ENCODE measurements at places on chromosomes 3 and 15.
A peak's percentile ranks its signal among the peaks of the same experiment; 100 is the strongest.

DNA sequence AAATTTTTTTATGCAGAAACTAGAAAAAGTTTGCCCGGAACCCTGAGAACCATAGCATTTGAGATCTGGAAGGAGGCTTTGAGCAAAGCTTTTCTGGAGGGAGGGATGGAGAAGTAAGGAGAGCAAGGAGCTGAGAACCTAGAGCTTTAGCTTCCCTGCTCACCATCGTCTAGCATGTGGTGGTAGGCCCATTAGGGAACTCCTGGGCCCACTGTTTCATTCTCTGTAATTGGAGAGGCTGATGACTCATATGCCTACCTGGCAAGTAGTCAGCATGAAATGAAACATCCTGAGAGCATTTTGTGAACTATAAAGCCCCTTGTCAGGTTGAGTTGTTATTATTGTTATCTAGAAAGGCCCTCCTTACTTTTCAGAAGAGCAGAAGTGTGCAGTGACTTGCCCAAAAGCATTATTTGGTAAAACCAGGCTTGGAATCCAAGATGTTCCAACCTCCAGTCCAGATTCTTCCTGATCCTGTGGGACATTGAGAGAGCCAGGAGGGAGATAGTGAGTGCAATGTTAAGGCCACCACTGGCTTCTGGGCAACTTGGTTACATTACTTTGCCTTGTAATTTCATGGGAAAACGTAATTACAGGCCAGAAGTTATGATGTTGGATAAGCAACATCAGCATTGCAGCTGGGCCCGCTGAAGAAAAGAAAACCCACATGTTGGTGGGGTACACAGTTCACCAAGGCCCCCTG lies 104.5 kb upstream of the BFSP2 start:
- DNase-seq, result no peak

DNA sequence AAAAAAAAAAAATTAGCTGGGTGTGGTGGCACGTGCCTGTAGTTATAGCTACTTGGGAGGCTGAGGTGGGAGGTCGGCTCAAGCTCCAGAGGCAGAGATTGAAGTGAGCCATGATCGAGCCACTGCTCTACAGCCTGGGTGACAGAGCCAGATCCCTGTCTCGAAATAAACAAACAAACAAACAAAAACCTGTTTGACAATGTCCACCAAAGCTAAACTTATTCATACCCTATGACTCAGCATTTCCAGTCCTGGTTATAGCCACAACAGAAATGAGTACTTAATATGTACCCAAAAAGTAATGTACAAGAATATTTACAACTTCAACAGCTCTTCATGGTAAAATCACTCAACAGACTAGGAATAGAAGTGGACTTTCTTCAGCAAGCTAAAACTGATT lies 31.1 kb downstream of the SERP1 start:
- no peak for DNase-seq

DNA sequence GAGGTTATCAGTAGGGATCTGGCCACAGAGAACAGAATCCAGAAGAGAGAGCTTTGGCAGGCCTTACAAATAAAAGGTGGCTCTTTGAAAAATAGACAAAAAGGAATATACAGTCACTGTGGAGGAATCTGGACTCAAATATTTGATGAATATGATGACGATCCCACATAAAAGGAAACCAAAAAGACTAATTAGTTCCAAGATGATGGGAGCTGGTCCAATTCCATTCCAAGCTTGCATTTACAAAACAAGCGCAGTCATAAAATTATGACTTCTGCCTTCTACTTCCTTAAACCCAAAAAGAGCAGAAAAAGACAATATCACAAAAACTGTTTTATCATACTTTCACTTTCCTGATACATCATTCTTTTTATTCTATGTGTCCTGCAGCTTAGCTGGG lies 285.8 kb downstream of the DIPK2A start:
- DNase-seq, result no peak

GRCh38 chr15:79168922-79169456 lies 78.4 kb upstream of the RASGRF1 start:
- DNase-seq, result peak; percentile 81

DNA sequence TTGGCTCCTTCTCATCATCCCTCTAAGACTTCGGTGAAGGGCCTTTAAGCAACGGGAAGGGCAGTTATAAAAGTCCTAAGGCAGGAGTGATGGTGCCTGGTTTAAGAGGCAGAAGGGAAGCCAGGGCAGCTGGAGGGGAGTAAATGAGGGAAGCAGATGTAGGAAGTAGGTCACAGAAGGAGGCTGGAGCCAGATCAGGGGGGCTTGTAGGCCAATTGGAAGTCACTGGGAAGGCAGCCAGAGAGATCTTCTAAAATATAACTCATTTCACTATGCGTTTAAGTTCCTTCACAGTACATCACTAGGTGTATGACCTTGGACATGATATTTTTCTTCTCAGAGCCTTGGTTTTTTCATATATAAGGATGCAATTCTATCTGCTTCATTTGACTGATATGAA lies 94.7 kb downstream of the MYH15 start:
- no peak for DNase-seq

- DNase-seq, result peak; percentile 78
Measured at GRCh38 chr15:40338041-40338657, 2.6 kb downstream of the CCDC9B start.

GRCh38 chr15:81095690-81096365 lies 38.2 kb upstream of the CFAP161 start:
- no peak for DNase-seq

- DNase-seq, result peak; percentile 68
Measured at GRCh38 chr15:79978655-79979514, 7.9 kb upstream of the BCL2A1 start.

DNA sequence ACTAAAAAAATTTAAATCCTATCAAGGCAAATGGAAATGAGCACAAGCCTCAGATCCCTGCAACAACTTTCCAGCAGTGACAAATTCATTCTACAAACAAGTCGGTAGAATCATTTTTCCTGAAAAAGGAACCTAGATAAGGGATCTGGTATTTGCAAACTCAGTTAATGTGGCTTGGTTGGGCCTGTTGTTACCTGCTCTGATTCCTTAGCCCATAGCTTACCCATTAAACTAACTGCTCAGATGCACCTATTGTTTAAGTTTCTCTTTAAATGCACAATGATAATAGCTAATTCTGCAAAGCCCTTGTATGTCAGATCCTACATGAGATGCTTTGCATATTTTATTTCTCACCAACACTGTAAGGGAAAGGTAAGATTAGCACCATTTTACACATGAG lies 377.4 kb upstream of the RGMA start:
- no peak for DNase-seq

DNA sequence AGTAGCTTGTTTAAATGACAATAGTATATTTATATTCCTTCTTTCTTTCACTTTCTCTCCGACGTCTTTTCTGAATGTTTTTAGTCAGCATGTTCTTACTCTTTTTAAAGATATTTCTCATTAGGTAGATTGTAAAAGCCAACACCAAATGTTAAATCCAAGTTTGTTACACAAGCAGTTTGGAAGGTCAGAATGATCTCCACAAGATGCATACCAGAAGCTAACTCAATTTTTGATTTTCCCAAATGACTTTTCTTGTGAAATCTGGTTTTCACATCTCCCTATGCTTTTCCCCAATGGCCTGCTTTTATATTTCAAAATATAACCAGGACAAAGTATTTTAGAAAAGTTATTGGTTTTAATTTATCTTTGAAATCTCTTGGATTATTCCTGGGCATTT lies 49.7 kb upstream of the TPRG1 start:
- DNase-seq, result no peak

DNA sequence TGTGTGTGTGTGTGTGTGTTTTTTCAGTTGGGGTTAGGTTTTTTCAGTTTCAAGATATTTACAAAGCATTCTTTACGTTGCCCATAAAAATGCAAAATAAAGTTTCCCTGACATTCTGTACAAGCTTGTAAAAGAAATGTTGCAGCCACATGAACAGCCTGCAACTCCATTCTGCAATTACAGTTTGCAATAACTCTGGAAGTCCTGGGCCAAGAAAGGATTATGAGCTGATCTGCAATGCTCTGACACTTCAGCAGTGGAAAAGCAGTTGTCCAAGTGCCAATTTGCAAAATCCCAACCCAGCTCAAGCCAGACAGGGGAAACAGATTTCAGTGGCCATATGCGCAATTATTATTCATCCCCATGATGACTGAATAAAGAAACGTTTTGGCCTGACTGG lies 322.1 kb downstream of the MEX3B start:
- DNase-seq, result no peak

Data from Ammon's horn (tissue), 1 donor.